ENCODE measurements at places on chromosomes 3 and 15. TPM values are rescaled to one million over a fixed set of nuclear protein-coding genes. Genes with fewer than 3 reads are reported as not detected.

Gene KY
- total RNA-seq, result 0.58 TPM

Gene ALDH1A2
- 38.3 TPM for total RNA-seq

GRCh38 chr3:124041553-124041952 lies 49.6 kb upstream of the ROPN1 start:
- no peak overlapping the region for H3K27ac ChIP-seq
- DNase-seq, result no peak
- H3K4me1 ChIP-seq, result no peaks in the 10 kb centered on the region
- H3K4me3 ChIP-seq, result no peak overlapping the region
- H3K27me3 ChIP-seq, result peaks cover under 1% of the 10 kb centered on the region
- no peaks in the 10 kb centered on the region for H3K36me3 ChIP-seq

GRCh38 chr3:14423197-14423743 lies 20.9 kb downstream of the SLC6A6 start:
- no peak for DNase-seq
- no peak overlapping the region for H3K4me3 ChIP-seq
- peaks cover 6% of the 10 kb centered on the region for H3K36me3 ChIP-seq
- H3K4me1 ChIP-seq, result peaks cover 45% of the 10 kb centered on the region
- H3K27me3 ChIP-seq, result no peaks in the 10 kb centered on the region

DNA sequence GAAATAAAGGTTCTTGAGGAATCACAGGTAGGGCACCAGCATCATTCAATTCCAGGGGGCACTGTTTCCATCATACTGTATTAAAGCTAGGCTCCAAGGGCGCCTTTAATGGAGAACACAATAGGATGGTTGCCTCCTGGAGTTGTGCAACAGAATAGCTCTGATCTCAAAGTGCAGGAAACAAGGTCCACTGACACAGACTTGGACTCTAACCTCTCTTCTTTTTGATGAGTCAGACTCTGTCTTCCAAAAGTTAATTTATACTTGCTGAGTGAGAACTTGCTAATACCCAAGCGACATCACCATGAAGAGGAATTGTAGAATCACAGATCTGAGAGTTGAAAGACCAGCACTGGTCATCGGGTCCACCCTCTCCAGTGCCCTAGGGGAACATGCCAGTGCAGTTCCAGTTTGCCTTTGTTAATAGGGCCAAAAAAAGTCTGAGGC lies 94.4 kb upstream of the PHLDB2 start:
- H3K4me1 ChIP-seq, result peaks cover 43% of the 10 kb centered on the region
- H3K27me3 ChIP-seq, result no peaks in the 10 kb centered on the region
- no peak for DNase-seq
- no peaks in the 10 kb centered on the region for H3K36me3 ChIP-seq

GRCh38 chr15:52677593-52678467 lies 1.4 kb downstream of the ATOSA start:
- H3K27ac ChIP-seq, result peak overlapping the region; percentile 94
- H3K27me3 ChIP-seq, result peaks cover 9% of the 10 kb centered on the region
- peak overlapping the region; percentile 100 for H3K4me3 ChIP-seq
- no peak for DNase-seq
- H3K36me3 ChIP-seq, result peaks cover 14% of the 10 kb centered on the region

- no peak overlapping the region for H3K27ac ChIP-seq
- DNase-seq, result no peak
Measured at GRCh38 chr15:59138243-59138642, 33.3 kb downstream of the CCNB2 start.

DNA sequence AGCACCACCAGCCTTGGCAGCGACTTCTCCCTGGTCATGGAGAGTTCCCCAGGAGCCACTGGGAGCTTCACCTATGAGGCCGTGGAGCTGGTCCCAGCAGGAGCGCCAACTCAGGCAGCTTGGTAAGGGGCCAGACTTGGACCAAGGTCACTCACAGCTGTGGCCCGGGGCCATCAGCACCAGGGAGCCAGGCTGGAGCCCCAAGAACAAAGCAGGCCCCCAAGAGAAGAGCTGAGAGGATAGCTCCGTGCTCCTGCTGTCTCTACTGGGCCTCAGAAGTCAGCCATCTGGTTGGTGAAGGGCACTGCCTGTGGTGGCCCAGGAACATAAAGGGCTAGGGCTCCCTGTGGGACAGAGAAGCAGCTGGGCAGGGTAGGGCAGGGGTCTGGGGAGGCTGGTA lies 14.7 kb upstream of the CPNE9 start:
- H3K4me3 ChIP-seq, result no peak overlapping the region
- no peaks in the 10 kb centered on the region for H3K27me3 ChIP-seq
- no peak for DNase-seq
- H3K27ac ChIP-seq, result no peak overlapping the region
- peaks cover 7% of the 10 kb centered on the region for H3K36me3 ChIP-seq
- no peaks in the 10 kb centered on the region for H3K4me1 ChIP-seq

DNA sequence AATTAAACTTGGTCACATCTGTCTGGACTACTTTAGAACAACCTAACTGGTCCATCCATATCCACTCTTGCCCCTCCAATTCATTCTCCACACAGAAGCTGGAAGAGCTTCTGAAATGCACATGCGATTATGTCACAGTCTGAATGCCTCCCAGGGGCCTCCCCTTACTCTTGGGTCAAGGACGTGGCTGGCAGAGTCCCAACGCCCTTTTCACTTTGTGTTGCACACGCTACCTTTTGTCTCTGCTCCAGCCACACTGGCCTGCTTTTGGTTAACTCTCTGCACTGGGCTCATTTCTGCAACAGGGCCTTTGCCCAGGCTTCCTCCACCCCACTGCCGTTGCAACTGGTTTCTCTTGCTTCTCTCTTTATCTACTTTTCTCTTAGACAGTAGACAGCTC lies 245.2 kb downstream of the IL20RB start:
- peaks cover 16% of the 10 kb centered on the region for H3K27me3 ChIP-seq
- no peak for DNase-seq
- H3K27ac ChIP-seq, result no peak overlapping the region
- no peaks in the 10 kb centered on the region for H3K36me3 ChIP-seq

- H3K4me1 ChIP-seq, result no peaks in the 10 kb centered on the region
- no peak overlapping the region for H3K4me3 ChIP-seq
- no peaks in the 10 kb centered on the region for H3K27me3 ChIP-seq
- H3K27ac ChIP-seq, result no peak overlapping the region
Measured at GRCh38 chr15:51992953-51993352, 21.4 kb upstream of the LEO1 start.

DNA sequence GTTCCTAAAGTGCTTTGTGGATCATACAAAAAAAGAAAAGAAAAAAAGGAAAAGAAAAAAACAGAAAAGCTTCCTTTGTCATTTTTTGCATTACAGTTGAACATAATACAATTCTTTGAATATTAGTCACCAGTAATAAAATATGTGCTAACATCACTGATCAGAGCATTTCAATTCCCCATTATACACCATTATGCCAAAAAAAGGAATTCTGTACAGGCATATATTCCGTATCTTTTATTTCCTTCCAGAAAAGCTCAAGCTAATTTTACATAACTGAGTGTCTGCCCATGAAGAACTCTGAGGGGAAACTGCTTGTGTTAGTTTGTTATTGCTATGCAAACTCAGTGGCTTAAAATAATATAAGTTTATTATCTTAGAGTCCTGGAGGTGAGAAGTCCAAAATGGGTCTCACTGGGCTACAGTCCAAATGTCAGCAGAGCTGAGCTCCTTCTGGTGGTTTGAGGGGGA lies 377.9 kb downstream of the GAP43 start:
- no peak overlapping the region for H3K4me3 ChIP-seq
- H3K4me1 ChIP-seq, result peaks cover 22% of the 10 kb centered on the region
- no peak overlapping the region for H3K27ac ChIP-seq
- peaks cover 3% of the 10 kb centered on the region for H3K27me3 ChIP-seq
- DNase-seq, result no peak
- H3K36me3 ChIP-seq, result peaks cover 5% of the 10 kb centered on the region

DNA sequence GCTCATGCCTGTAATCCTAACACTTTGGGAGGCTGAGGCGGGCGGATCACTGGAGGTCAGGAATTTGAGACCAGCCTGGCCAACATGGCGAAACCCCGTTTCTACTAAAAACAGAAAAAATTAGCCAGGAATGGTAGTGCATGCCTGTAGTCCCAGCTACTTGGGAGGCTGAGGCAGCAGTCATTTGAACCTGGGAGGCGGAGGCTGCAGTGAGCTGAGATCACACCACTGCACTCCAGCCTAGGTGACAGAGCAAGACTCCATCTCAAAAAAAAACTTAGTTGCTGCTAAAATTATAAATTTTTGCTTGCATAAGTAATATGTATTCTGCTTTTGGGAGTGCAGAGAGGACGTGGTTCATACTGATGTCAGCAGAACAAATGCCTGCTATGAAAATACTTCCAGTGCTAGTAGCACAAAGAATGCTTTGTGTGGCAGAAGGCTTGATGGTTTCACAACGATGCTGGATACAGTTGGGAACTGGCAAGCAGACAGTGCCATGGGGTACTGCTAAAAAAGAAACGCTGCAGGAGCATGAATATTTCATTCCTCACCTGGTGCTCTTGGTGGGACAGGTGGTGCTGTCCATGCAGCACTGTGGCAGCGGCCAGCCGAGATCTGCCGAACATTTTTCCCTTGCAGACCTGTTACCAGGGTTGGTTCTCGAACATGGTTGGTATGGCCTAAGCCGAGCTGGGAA lies 31.1 kb downstream of the FBXL22 start:
- no peak for DNase-seq
- H3K4me3 ChIP-seq, result no peak overlapping the region
- no peaks in the 10 kb centered on the region for H3K4me1 ChIP-seq
- H3K27ac ChIP-seq, result no peak overlapping the region
- no peaks in the 10 kb centered on the region for H3K27me3 ChIP-seq

GRCh38 chr3:81354119-81354518 lies 407.3 kb downstream of the GBE1 start:
- H3K27me3 ChIP-seq, result no peaks in the 10 kb centered on the region
- DNase-seq, result no peak
- H3K27ac ChIP-seq, result no peak overlapping the region
- H3K36me3 ChIP-seq, result peaks cover 5% of the 10 kb centered on the region
- no peaks in the 10 kb centered on the region for H3K4me1 ChIP-seq

DNA sequence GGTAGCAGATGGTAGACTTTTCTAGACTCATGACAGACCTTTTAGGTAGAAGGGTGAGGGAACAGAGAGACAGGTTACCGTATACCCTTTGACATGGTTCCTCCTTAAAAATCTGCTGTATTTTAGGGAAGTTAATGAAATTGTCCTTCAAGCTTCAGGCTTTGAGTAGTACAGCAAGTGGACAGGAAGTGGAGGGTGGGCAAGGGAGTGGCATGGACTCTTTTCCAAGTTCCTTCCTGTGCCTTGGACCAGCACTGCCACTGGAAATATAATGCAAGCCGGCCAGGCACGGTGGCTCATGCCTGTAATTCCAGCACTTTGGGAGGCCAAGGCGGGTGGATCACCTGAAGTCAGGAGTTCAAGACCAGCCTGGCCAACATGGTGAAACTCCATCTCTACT lies 156.1 kb upstream of the LRRFIP2 start:
- H3K27me3 ChIP-seq, result no peaks in the 10 kb centered on the region
- no peak overlapping the region for H3K4me3 ChIP-seq
- peaks cover 10% of the 10 kb centered on the region for H3K4me1 ChIP-seq
- H3K36me3 ChIP-seq, result peaks cover 39% of the 10 kb centered on the region

DNA sequence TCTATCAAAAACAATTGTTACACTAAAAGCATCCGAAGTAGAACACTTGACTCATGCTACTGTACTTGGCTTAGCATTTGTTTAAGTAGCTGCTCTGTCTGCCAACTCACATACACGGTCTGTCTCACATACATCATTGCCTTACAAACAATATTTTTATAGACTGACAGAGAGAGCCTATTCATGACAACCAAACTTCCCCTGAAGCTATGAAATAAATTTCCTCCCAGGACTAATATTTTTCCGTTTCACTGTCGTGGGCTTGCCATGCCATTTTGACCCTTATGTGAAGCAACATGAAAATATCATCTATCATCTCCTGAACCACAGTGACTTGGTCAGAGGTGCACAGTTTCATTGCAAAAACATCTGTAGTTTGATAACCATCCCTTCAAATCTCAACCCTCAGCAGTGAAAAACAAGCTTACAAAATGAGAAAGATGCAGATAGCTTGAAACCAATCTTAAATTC lies 66.5 kb upstream of the PYGO1 start:
- H3K4me3 ChIP-seq, result no peak overlapping the region
- H3K27ac ChIP-seq, result no peak overlapping the region

GRCh38 chr3:109336291-109336861 lies 970 bp downstream of the DPPA4 start:
- peak overlapping the region; percentile 84 for H3K4me3 ChIP-seq
- no peak for DNase-seq
